ENCODE measurements at places on chromosomes 16 and 17.
A peak's percentile ranks its signal among the peaks of the same experiment; 100 is the strongest.

DNA sequence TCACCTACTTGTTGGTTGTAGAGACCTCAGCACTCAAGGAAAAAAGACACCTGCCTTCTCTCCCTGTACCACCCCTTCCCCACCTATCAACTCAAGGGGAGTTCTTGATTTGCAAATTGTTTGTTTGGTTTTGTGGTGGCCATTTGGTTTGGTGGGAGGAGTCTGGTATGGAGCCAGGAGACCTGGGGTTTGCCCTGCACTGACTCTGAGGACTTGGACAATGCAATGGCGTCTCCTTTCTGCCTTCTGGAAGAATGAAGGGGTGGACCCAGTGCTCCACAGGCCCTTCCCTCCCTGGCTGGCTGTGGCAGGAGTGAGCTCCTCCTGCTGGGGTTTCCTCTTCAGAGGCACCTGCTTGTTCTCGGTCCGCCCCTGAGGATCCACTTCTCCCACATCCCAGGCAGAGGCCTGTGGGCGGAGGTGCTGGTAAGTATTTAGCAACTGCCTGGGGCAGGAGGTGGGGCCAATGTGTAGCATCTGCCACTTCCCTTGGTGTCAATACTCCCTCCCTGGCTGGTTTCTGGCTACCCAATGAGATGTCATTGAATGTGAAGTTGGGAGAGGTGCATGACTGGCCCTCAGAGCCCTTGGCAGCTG, 164.5 kb downstream of the NTN1 start:
- peak; percentile 15 for DNase-seq

DNA sequence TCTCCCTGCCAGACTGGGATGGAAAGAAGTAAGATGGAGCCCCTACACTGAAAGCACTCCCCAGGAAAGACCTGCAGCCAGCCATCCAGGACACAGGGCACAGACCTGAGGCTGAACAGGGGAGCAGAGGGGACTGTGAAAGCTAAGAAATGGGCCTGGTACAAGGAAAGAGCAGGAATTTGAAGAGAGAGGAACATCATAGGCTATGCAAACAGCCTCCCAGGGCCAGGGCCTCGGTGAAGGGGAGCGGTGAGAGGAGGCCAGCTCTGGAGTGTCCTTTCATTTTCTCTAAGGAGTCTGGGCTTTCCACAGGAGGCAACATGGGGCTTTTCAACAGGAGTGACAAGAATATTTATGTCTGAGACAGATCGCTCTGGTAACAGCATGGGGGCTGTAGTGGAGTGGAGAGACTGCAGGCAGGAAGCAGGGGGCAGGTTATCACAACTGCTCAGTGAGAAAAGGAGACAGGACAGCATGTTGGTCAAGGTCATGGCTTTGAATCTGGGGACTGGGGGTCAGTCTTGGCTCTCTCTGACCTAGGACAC, 50.1 kb downstream of the TOM1L2 start:
- peak; percentile 42 for DNase-seq

GRCh38 chr17:71983828-71984227, 137.0 kb upstream of the SOX9 start:
- DNase-seq, result no peak

DNA sequence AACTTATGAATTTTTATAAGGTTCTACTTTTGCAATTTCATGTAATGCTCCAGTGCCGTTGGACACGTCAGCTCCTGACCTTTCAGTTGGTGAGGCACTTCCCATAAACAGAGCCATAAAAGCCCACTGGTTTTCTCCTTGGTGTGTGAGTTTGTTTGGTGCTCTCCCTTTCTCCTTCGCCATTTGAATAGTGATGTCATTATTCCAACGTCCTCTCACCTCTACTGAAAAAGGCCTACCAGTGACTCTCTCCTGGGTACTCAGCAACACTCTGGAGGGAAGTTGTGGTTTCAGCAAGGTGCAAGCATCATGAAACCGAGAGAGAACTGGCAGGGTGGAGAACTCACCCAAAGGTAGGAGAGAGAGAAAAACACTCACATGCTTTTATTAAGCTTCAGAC, 29.6 kb upstream of the HNF1B start:
- no peak for DNase-seq

DNA sequence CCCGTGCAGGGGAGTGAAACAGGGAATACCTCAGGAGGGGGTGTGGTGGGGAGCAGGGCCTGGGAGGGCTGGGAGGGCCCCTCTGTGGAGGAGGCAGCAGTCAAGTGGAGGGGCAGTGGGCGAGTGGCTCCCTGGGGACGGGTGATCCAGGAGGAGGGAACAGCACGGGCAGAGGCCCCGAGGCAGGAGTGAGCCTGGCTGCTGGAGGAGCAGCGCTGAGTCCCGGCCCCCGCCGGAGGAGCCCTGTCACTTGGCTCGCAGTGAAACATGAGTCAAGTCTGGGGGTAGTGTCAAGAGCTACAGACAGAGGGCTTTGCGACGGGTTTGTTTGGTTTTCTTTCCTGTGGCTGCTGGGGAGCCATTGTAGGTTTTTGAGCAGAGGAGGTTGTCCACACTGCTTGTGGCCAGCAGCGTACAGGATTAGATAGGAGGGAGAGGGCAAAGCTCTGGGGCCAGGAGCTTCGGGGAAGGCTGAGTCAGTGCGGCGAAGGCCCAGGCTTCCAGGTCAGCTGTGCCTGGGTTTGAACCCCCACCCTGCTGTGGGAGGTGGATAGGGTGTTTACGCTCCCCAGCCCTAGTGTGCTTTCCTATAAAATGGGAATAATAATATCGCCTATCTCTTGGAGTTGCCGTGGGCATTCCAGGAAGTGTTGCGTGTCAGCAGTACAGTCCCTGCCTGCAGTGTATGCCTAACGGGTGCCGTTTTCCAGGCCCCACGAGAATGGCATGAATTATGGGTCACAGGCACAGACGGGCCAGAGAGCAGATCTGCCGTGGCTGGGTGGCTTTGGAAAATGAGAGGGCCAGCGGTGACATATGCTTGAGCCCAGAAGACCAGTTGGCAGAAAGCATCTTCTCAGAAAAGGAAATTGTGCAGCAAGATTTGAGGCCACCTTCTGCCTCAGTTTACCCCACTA, 115.9 kb upstream of the CIBAR2 start:
- no peak for DNase-seq

DNA sequence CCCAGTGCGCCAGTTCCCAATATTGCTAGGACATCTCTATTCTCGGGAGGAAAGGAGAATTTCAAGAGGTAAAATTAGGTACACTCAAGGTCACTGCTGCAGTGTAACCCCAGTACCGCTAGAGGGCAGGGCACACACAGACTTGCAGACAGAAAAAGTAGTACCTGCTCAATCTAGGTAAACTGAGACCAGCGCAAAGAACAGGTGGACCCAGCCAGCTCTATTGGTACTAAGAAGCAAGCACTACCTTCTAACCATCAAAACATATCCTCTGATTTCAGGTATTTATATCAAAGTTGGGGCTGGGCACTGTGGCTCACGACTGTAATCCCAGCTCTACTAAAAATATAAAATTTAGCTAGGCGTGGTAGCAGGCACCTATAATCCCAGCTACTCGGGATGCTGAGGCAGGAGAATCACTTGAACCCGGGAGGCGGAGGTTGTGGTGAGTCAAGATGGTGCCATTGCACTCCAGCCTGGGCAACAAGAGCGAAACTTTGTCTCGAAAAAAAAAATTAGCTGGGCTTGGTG, 3.6 kb upstream of the WDR81 start:
- peak; percentile 37 for DNase-seq

DNA sequence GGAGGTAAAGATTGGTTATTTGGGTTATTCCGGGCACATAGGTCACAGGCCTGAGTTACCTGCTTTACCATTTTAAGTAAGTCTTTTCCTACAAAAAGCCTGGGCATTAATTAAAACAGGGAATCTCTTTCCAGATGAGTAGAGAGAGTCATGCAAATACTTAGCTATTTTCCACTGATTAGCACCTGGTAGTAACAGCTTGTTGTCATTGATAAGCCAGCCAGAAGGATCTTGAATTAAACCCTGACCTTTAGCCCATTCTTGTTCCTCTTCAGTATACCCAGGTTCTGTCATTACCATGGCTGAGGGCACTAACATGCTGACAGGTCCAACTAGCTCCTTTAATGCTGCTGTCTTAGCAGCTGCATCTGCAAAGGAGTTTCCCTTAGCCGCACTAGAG, 44.4 kb upstream of the ARL4D start:
- no peak for DNase-seq
